Skin of body (tissue), 3 donors: ENCODE measurements at places on chromosomes 4 and X.

DNA sequence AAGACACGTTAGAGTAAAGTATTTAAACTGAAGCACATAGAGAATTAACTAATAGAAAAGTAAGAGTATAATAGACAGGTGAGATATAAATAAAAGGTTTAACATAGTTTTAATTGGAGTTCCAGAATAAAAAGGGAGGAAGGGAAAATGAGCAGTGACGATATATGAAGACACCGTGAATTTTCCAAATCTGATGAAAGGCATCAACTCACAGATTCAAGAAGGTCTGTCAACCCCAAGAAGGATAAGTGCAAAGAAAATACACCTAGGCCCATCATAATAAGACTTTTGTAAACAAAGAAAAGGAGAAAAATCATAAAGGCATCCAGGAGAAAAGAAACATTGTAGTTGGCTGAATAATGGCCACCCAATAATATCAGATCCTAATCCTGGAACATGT is 43.9 kb upstream of the RAP2C start:
- no peak for DNase-seq

- no peak for DNase-seq
Observed at GRCh38 chrX:16839219-16839851, 30.8 kb downstream of the RBBP7 start.

DNA sequence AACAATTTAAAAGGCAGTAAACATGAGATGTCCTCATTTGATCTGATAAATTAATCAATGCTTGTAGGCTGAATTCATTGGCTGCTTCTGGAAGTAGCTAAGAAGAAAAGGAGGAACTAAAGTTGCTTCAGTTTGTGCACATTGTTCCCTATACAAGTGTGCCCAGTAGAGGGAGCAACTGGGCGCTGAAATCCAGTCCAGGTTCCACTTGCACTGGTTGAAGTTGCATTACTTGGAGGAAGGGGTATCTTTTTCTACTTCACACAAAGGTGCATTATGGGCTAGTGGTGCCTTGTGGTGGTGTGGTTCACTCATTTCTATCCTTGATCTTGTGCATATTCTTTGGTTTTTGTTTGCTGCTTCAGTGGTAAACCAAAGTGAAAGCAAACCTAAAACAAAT is 67.9 kb upstream of the SOX3 start:
- DNase-seq = no peak

DNA sequence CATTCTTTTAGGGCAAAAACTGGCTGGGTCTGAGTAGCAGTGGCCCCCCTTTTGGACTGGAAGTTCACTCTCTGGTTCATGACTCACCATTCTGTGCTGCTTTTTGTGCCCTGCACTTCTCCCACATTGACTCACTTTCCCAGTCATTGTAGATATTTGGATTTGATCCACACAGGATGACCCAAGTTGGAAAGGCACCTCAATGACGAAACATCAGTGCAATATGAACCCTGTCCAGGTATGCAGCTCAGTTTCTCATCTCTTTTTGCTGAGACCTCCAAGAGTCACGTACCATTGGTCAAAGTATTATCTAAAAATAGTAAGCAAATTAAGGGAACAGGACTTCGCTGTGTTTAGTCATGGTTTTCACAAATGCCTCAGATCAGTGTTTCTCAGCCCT is 92.7 kb downstream of the CBLL2 start:
- no peak for DNase-seq

- DNase-seq = no peak
Observed at GRCh38 chr4:6332042-6332668, 62.5 kb downstream of the WFS1 start.

DNA sequence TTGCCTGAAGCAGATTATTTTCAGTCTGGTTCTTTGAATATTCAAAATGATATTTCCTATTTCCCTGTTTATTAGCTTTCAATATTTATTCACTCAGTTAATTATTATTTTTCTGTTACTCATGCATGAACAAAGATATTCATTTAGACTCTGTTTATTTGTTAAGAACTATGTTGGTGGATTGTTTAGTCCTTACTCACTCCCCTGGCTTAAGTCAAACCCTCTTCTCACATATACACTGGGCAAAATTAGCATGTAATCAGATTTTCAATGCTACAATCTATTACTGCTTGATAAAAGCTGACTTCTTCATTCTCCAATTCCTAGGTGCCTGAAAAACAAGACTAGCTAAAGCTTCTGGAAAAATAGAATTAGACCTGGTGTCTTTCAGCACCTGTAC is 335.8 kb downstream of the FAT4 start:
- no peak for DNase-seq

GRCh38 chrX:97294041-97294440 is 410.3 kb downstream of the RPA4 start:
- DNase-seq = no peak

DNA sequence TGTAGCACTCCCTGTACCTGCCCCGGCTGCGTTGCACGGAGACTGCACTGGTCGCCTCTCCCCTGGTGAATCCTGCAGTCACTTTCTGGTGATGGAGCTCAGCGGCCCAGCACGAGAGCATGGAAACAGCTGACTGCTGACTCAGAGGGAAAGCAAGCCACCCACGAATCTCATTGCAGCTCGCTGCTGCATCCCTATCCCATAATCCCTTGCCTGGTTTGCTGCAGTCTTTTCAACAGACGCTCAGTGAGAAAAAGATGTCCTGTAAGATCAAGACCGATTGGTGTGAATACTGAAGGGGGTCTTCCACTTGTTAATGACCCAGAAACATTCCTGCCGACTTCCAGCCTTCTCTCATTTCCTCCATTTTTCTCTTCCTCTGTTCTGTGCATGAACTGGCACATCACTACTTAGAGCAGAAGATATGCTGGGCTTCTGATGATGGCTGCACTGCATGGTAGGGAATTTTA is 52.9 kb downstream of the TRIM2 start:
- peak; percentile 36 for DNase-seq

DNA sequence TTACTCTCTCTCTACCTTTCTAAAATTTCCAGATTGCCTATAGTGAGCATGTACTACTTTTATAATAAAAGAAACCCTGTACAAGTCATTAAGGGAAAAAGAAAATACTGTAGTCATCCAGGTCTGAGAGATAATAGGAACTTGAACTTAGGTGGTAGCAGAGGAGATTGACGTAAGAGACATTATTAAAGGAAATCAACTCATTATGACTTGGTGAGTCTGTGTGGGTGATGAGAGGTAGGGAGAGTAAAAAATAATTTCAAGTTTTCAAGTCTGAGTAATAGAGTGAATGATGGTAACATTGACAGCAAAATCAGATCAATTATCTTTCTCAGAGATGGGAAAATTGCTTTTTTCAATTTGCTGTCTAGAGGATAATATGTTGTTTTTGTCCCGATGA is 44.0 kb upstream of the ZCCHC12 start:
- no peak for DNase-seq

DNA sequence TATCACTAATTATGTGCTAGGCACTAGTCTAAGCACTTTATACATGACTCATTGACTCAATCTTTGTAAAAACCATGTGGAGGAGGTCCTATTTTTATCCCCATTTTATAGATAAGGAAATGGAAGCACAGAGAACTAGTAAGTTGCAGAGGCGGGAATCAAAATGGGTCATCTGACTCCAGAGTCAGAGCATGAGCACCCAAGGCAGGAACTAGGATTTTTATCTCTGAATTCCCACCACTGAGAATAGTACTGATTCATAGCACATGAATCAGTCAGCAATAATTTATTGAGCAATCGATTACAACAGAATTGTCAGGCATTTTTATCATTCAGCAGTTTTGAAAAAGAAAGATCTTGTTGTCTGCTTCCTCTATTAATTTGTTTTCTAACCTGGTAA is 19.3 kb downstream of the SCARB2 start:
- DNase-seq = no peak

DNA sequence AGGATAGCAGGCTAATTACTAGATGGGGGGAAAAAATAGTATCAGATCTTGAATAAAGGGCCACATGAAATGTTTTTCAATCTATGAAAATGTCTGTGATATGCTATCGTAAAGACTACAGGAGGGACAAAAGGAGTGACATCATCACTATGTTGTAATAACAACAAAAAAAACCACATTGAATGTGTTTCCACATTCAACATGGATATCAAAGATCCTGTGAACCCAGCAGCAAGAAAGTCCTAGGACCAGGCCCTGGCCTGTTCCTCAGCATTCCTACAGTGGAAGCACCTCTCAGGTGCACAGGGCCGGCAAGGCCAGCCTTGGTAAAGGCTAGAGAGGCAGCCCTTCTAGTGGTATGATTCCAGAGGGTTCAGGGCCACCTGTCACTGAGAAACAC is 118.3 kb downstream of the RELL1 start:
- DNase-seq = no peak

GRCh38 chr4:72567036-72567435 is 2.0 kb downstream of the ADAMTS3 start:
- no peak for DNase-seq

DNA sequence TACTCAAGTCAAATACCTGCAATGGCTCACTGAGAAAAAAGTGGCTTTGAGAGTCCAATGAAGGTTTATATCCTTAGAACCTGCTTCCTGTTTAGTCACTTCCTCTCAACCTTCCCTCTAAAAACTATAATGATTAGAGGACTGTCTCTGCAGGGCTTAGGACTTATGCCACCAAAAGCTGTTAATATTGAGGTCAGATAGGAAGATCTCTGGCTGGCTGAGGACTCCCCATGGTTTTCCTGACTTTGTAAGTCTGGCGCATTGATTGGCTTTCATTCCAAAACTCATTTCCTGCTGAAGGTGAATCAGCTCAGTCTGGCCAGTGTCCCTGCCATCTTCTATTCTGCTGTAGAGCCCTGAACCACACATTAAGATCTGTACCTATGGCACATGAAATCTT is 140.9 kb upstream of the ANK2 start:
- no peak for DNase-seq

DNA sequence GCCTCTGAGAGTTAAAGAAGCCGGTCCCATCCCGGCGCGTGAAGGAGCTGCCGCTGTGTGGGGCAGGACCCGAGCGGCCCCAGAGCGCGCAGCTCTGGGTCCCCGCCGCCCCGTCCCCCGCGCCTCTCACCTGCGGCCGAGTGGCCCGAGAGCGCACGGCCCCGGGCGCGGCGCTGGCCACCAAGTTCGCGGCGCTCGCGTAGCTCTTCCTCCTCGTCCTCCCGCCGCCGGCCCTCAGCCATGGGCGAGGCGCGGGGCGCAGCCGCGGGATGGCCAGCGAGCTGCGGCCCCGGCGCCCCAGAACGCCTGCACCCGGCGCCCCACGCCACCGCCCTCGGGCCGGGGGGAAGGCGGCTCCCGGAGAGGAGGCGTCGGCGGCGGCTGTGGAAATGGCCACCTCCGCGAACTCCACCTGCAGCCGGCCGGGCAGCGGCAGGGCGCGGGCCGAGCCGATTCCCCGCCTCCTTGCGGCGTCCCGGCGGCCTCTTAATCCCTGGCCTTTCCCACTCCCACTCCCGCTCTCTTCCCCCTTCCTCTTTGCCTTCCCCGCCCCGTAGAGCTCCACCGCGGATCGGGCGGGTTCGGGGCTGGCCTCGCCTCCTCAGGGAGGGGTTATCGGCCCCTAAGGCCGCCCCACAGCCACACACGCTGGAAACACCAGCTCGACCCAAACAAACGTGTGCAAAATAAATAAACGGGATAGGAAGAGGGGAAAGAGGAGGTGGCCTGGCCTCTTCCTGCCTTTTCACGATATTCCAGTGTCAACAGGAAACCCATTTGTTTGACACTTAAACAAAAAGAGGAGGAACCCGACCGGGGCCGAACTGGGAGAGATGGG is at the start of gene SH3D19:
Gene SH3D19 (minus strand): TSS at position 495 of the 838 bp plus-strand sequence. CDS start 253 bp downstream, at position 242.
- DNase-seq = peak; percentile 63

GRCh38 chr4:86050496-86050895 is 309.4 kb downstream of the MAPK10 start:
- no peak for DNase-seq

- DNase-seq = no peak
Observed at GRCh38 chrX:106177982-106178321, 9.8 kb downstream of the PWWP3B start.

DNA sequence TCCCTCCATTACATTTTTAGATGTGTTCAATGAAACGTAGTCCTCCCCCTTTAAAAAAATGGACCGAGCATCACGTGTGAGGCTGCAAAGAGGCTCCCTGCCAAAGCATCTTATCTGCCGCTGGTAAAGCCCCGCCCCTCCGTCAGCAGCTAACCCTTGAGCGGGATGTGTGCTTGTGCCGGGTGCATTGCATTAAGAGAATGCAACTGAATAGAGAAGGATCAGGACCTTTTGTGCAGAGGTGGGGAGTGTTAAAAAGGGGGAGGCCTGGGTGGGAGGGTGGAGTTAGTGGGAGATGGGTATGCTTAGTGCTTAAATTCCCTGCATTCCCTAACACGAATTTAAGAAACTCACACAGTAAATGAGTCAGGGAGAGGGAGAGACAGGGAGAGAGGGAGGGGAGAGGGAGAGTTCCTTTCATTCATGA is 66.0 kb downstream of the TBL1X start:
- DNase-seq = peak; percentile 28

- DNase-seq = no peak
Observed at GRCh38 chr4:152351080-152351479, 184.8 kb downstream of the FBXW7 start.

- no peak for DNase-seq
Observed at GRCh38 chr4:146852360-146852759, 93.3 kb downstream of the TTC29 start.

DNA sequence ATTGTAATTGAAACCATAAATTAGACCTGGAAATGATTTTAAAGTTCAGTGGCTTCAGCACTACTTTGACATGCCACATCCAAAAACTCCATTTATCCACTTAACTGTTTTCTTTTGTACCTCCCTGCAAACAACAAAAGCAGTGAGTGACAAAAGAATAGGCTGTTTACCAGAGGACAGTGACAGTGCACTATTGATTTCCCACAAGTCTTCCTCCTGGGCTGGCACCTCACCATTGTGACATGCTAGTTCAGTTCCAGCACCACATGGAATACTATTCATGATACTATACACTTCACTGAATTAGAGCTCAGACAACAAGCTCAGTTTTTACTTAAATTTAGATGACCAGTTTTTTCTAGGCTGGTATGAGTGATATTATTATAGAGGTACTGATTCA is 29.3 kb downstream of the MOSPD2 start:
- no peak for DNase-seq

DNA sequence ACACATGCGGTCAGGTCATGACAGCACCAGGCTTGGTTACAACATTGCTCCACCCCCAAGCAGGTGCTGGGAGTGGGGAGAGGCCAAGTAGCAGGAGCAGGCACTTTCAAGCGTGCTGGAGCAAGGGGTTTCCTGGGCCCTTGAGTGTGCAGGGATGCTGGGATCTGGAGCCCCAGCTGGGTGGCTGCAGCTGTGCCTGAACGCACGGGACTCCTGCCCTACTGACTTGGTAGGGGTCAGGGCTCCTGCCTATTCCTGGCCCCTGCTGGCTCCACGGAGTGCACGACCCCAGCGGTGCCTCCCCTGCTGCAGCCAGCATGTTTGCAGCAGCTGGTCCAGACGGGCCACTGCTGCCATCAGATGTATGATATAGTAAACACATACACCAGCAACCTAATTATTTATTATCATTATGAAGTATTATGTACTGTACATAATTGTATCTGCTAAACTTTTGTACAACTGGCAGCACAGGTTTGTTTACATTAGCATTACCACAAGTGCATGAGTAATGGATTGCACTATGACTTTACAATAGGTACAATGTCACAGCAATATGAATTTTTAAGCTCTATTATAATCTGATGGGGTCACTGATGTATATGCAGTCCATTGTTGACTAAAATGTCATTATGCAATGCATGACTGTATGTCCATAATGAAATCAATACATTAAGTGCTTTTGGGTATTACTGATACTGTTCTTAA is 620.6 kb downstream of the RAPGEF2 start:
- no peak for DNase-seq
